ENCODE measurements at places on chromosomes 11 and 22. TPM values are rescaled to one million over a fixed set of nuclear protein-coding genes. Genes with fewer than 3 reads are reported as not detected.

TNNT3 gene
- total RNA-seq, result 8.2 TPM

DDTL gene
- total RNA-seq, result not detected

SCGB1D2 gene
- 485 TPM for total RNA-seq

TEX54 gene
- not detected for total RNA-seq

DNA sequence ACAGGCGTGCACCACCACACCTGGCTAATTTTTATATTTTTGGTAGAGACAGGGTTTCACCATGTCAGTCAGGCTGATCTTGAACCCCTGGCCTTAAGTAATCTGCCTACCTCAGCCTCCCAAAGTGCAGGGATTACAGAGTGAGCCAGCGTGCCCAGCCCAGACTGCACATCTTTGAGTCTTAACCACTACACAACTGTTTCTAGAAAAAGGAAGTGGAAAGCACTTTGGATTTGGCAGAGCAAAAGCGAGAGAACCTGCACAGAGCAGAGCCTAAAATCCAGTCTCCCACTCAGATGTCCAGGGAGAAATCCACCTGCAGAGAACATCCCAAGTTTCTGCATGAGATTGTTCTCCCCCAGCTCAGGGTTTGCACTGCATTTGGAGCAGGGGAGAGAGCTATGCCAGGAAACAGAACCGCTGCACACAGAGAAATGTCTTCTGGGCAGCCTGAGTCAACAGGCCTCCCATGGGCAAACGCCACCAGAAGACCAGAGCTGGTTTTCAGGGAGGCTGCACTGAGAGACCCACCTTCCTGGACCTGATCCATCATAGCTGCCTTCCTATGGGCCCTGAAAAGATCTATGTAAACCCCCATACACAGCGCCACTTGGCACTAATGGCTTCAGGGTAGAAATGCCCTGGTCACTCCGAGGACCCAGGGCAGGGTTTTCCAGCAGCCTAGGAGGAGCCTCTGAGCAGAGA is 54.0 kb downstream of the RPUSD4 start:
- DNase-seq, result no peak
- no peak overlapping the region for H3K4me3 ChIP-seq
- no peaks in the 10 kb centered on the region for H3K4me1 ChIP-seq
- H3K27me3 ChIP-seq, result no peaks in the 10 kb centered on the region
- H3K36me3 ChIP-seq, result no peaks in the 10 kb centered on the region
- no peak overlapping the region for H3K27ac ChIP-seq

DNA sequence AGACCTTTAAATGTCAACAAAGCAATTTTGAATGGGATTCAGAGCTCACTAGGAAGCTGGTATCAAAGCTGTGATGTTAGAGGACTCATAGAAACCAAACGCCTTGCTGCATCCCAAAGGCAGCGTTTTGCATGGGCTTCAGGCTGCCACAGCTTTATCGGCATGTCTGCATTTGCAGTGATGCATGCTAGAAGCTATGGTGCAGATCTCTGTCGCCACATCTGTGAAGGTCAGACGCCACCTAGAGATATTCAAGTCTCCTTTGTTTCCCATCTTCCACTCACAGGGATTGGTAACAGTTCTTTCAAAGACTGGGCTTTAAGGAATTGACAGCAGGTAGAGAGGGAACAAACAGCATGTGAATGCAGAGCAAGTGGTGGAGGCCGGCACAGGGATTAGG is 47.8 kb downstream of the NTM start:
- no peaks in the 10 kb centered on the region for H3K27me3 ChIP-seq
- DNase-seq, result no peak
- no peak overlapping the region for H3K4me3 ChIP-seq
- no peaks in the 10 kb centered on the region for H3K4me1 ChIP-seq
- no peaks in the 10 kb centered on the region for H3K36me3 ChIP-seq
- no peak overlapping the region for H3K27ac ChIP-seq

DNA sequence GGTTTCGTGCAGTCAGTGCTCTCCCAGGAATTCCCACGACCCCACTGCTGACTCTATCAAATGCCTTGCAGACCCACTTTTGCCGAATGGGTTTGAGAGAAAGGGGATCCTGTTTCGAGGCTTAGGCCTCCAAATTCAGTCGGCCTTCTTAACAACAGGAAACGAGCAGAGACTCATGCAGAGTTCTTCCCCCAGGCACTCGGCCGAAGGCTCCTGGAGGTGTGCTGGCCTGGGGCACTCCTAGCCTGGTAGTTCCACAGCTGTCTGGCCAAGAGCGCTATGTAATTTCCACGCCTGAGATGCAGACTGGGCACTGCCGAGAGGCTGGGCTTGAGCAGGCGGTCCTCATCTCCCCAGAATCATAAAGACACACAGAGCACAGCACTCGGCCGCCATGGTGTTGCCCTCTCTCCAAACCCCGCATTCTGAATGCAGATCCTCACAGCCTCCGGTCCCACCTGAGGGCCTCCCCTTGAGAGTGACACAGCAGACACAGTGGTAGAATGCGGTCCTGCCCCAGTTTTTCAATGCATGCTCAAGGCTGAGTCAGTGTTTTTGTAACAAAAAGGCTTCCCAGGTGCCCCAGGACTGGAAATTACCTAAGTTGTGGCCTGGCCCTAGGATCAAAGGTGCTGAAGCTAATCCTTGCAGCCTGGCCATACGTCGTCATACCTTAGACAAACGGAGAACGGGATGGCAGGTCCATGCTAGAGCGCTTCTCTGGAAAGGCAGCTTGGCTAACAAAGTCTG is 30.2 kb upstream of the BID start:
- no peaks in the 10 kb centered on the region for H3K36me3 ChIP-seq
- H3K4me1 ChIP-seq, result no peaks in the 10 kb centered on the region
- H3K27ac ChIP-seq, result no peak overlapping the region

- no peaks in the 10 kb centered on the region for H3K4me1 ChIP-seq
- peak overlapping the region; percentile 3 for H3K4me3 ChIP-seq
- no peaks in the 10 kb centered on the region for H3K36me3 ChIP-seq
- no peaks in the 10 kb centered on the region for H3K27me3 ChIP-seq
Measured at GRCh38 chr11:123122341-123122740, 60.4 kb upstream of the HSPA8 start.

GRCh38 chr11:89184021-89184420 is 6.3 kb downstream of the TYR start:
- H3K27ac ChIP-seq, result no peak overlapping the region
- no peak for DNase-seq
- H3K36me3 ChIP-seq, result no peaks in the 10 kb centered on the region
- H3K4me3 ChIP-seq, result no peak overlapping the region
- H3K4me1 ChIP-seq, result no peaks in the 10 kb centered on the region

DNA sequence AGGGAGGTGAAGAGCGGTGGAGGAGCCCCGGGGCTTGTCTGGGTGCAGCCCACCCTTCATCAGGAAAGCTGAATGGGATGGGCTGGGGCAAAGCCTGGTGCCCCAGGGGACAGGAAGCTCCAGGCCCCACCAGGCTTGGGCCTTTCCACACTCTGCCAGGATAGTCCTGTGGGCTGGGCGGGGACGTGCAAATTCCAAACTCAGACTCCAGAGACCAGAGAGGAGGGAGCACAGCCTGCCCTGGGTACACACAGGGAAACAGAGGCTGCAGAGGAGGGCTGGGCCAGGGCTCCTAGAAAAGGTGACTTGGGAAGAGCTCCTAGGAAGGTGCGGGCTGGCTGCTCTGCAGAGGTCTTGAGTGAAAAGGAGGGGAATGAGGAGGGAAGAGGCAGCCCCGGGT is 124.7 kb downstream of the MED15 start:
- no peaks in the 10 kb centered on the region for H3K27me3 ChIP-seq
- DNase-seq, result no peak
- H3K36me3 ChIP-seq, result no peaks in the 10 kb centered on the region
- no peaks in the 10 kb centered on the region for H3K4me1 ChIP-seq

- no peaks in the 10 kb centered on the region for H3K36me3 ChIP-seq
- peaks cover 12% of the 10 kb centered on the region for H3K4me1 ChIP-seq
- no peak for DNase-seq
- H3K27ac ChIP-seq, result peak overlapping the region; percentile 98
Measured at GRCh38 chr22:37806409-37807333, 1.1 kb upstream of the GCAT start.

DNA sequence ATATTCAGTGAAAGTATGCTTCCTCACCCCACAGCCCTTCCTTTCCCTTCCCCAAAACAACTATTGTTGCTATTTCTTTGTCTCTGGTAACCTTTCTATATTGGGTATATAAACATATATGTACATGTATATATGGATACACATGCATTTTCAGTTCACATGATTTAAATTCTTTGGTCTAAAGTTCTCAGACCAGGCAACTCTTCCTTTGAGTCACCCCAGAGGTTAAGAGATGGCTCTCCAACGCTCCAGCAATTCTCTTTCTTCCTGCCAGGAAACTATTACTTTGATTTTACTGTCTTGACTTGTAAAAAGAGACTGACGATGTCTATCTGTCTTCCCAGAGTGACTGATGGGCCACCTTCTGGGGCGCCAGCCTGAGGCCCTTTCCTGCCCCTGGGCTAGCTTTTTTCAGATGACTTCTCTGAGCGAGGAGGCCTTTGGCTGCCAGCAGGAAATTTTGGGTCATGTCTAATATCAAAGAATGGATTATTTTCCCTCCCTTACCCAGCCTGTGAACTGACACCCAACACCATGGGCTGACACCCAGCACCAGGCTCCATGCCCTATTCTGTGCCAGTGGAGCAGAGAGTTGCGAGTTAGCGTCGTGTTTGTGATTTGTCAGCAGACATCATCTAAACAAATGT is 14.4 kb upstream of the ST3GAL4 start:
- H3K4me3 ChIP-seq, result no peak overlapping the region
- no peaks in the 10 kb centered on the region for H3K4me1 ChIP-seq
- H3K36me3 ChIP-seq, result no peaks in the 10 kb centered on the region
- no peaks in the 10 kb centered on the region for H3K27me3 ChIP-seq
- no peak overlapping the region for H3K27ac ChIP-seq

DNA sequence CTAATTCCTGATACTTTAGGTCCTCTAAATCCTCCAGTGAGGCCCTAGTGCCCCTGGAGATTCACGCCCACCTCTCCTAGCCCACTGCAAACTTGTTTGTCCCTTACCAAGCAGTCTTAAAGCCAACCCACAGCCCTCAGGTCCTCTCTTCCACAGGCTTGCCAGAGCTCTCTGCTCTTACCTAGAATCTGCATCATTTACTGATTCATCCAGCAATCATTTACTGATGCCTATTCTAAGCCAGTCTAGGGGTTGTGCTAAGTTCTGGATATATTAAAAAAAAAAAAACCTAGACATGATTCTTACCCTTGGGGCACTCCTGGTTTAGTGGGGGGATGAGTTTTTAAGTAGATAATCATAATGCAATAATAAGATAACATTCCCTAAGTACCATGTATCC is 43.0 kb upstream of the PLET1 start:
- no peak for DNase-seq
- H3K4me3 ChIP-seq, result no peak overlapping the region
- no peak overlapping the region for H3K27ac ChIP-seq
- no peaks in the 10 kb centered on the region for H3K27me3 ChIP-seq

GRCh38 chr11:72655896-72656464 is 18.2 kb downstream of the PDE2A start:
- no peaks in the 10 kb centered on the region for H3K4me1 ChIP-seq
- no peak overlapping the region for H3K4me3 ChIP-seq
- H3K27me3 ChIP-seq, result no peaks in the 10 kb centered on the region
- DNase-seq, result no peak
- no peaks in the 10 kb centered on the region for H3K36me3 ChIP-seq
- H3K27ac ChIP-seq, result no peak overlapping the region

- no peak for DNase-seq
- H3K4me1 ChIP-seq, result no peaks in the 10 kb centered on the region
- no peaks in the 10 kb centered on the region for H3K36me3 ChIP-seq
- no peaks in the 10 kb centered on the region for H3K27me3 ChIP-seq
Measured at GRCh38 chr11:3635641-3636375, 6.0 kb downstream of the ART5 start.

DNA sequence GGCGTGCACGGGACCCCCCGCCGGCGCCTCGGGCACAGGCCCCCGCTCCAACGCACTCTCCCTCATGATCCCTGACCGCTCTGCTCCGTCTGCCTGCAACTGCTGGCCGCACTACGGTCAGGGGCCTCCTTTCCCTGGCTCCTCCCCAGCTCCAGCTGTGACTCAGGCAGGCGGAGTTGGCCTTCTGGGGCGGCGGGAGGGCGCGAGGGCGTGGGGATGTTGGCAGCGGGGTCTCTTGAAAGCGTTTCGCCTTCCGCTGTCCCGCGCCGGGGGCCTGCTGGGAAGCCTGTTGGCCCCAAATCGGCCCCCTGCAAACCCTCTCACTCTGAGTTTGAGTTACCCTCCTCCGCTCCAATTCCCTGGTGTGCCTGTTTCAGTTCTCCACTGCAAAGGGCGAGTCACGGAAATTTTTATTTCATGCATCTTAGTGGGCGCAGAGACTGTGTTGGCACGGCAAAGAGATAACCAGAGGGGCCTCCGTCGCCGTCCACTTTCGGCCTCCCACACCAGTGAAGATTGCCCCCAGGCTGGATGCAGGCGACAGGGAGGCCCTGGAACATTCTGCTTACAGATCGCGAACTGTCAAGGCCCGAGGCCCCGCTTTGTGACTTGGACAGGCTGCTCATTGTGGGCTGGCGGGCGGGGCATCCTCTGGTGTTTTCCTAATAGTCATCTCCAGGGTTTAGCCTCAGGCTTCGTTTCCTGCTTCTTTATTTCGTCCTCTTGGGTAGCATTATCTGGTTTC is at the start of gene CAVIN3:
Gene CAVIN3 (minus strand): TSS at position 91 of the 745 bp plus-strand sequence. CDS start 25 bp downstream, at position 66.
- H3K27me3 ChIP-seq, result no peaks in the 10 kb centered on the region
- DNase-seq, result peak; percentile 69
- H3K27ac ChIP-seq, result peak within 1 kb of the TSS; percentile 94
- H3K36me3 ChIP-seq, result no peaks in the 10 kb centered on the region

- no peak for DNase-seq
- H3K27ac ChIP-seq, result no peak overlapping the region
- H3K36me3 ChIP-seq, result no peaks in the 10 kb centered on the region
- no peak overlapping the region for H3K4me3 ChIP-seq
Measured at GRCh38 chr11:10522921-10523320, 18.1 kb downstream of the RNF141 start.

GRCh38 chr11:29227811-29228210 is 789.0 kb downstream of the KCNA4 start:
- H3K4me3 ChIP-seq, result no peak overlapping the region
- no peak overlapping the region for H3K27ac ChIP-seq
- no peaks in the 10 kb centered on the region for H3K27me3 ChIP-seq
- no peaks in the 10 kb centered on the region for H3K4me1 ChIP-seq
- DNase-seq, result no peak

GRCh38 chr22:47124961-47125360 is 362.5 kb downstream of the TBC1D22A start:
- DNase-seq, result no peak
- H3K27me3 ChIP-seq, result no peaks in the 10 kb centered on the region
- H3K27ac ChIP-seq, result no peak overlapping the region

DNA sequence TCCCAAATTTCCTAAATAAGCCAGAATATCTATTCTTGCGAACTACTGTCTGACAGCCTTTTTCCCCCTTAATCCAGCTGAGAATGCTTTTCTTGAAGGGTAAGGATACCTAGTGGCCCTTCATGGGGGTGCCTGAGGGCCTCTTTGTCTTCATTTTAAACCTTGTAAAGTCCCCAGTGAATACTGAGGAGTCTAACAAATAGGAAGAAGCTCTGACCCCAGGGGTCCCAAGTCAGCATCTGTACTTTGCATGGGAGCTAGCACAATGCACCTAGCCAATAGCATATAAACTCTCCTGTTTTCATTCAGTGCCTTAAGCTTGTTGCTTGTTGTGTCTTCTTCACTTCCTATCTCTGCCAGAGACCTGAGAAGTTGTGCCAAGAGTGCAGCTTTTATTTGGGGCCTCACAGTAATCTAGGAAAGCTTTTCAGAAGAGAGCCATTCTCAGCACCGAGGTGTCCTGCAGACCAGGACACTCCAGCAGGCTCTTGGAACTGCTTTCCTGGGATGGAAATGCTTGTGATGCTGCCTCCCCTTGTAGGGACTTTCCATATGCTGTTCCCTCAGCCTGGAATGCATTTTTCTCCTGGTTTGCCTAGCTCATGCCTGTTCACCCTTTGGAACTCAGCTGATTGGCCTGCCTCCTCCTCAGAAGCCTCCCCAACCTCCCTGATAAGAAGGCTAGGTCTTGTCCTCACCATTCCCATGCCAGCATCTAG is 37.2 kb downstream of the BMAL1 start:
- peaks cover 24% of the 10 kb centered on the region for H3K4me1 ChIP-seq
- no peak for DNase-seq
- H3K27me3 ChIP-seq, result no peaks in the 10 kb centered on the region
- no peak overlapping the region for H3K4me3 ChIP-seq

All from breast epithelium (tissue), 4 donors.